Cortex of kidney (tissue), 1 donor: ENCODE measurements at places on chromosomes 6 and 20.

GRCh38 chr20:33833333-33833732 is 22.2 kb downstream of the CHMP4B start:
- no peak for DNase-seq

DNA sequence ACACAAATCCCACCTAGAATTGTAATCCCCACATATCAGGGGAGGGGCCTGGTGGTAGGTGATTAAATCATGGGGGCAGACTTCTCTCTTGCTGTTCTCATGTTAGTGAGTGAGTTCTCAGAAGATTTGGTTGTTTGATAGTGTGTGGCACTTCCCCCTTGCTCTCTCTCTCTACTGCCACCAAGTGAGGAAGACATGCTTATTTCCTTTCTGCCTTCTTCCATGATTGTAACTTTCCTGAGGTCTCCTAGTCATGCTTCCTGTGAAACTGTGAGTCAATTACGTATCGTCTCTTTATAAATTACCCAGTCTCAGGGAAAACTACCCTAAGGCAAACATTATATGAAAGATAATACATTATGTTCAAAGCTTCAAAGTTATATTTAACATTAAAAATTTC is 1297.5 kb upstream of the CITED2 start:
- no peak for DNase-seq

- no peak for DNase-seq
Measured at GRCh38 chr6:2979819-2980464, 8.6 kb upstream of the SERPINB6 start.

- no peak for DNase-seq
Measured at GRCh38 chr6:7802662-7803061, 76.8 kb downstream of the BMP6 start.

- no peak for DNase-seq
Measured at GRCh38 chr6:11706171-11706570, 72.4 kb downstream of the ADTRP start.

DNA sequence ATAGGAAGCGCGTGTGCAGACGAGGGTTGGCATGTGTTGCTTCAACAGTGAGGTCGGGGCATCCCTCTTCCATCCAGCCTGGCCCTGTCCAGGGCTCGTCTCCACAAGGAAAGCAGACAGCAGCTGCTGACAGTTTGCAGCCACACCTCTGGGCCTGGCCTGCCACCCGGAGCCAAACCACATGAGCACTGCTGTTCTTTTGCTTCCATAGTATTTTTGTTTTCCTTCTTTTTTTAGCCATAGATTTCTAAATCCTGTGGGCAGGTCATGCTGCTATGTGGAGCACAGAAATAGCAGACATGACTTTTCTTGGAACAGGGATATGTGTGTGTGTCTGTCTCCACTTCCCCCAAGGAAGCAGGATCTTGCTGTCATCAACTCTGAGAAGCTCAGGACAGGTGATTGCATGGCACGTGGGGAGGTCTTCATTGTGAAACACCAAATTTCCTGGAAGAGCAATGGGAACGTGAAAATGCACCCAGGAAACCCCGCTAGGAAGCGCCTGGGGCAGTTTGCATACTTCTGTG is 167.4 kb downstream of the DTNBP1 start:
- DNase-seq = no peak

DNA sequence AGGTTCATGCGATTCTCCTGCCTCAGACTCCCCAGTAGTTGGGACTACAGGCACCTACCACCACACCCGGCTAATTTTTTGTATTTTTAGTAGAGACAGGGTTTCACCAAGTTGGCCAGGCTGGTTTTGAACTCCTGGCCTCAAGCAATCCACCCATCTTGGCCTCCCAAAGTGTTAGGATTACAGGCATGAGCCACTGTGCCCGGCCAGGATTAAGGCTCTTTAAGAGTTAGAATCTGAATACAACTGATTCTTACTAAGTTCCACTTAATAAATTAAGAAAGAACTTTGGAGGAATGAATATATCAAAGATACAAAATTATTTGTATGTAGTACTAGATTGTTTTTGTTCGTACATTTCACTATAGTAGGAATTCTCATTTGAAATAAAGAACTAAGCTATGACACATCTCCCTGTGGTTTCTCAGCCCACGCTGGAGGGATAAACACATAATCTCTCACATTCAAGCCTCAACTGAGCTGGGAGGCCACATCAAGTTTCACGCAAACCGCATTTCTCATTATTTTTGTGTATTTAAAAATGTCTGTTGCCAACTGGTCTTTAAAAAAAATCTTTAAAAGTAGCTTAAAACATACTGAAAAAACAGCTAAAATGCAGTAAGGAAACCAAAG is 34.2 kb downstream of the DTNBP1 start:
- no peak for DNase-seq

- DNase-seq = no peak
Measured at GRCh38 chr6:44650947-44651346, 263.4 kb downstream of the CDC5L start.

DNA sequence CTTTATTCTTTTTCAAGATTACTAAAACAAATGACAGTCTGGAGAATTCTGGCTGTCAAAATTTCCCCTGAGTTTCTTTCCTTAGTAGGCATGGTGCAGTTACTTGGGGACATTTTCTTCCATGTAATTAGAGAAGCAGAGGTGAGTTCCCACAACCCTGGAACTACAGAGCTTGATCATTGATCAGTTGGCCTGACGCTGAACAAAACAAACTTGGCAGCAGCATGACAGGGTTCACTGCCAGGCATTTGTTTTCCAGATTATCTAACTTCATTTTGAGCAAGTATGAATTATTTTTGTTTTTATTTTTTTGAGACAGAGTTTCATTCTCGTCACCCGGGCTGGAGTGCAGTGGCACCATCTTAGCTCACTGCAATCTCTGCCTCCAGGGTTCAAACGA is 22.6 kb downstream of the IYD start:
- DNase-seq = no peak

GRCh38 chr6:64590965-64591675 is 955.5 kb downstream of the PHF3 start:
- no peak for DNase-seq

DNA sequence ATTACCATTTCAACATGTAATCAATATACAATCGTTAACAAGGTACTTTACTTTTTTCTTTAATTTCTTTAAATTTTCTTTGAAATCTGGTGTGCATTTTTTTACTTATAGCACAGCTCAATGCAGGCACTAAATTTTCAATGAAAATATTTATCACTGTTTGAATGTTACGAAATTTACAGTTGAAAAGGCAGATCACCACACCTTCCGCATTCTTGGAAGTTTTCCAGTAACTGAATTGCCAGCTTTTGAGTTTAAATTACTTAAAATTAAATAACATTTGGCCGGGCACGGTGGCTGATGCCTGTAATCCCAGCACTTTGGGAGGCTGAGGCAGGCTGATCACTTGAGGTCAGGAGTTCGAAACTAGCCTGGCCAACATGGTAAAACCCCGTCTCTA is 309.9 kb downstream of the BMP7 start:
- DNase-seq = no peak
